CD4-positive, alpha-beta T cell (primary cell): ENCODE measurements at places on chromosomes 11 and 22. TPM values are rescaled to one million over a fixed set of nuclear protein-coding genes. Genes with fewer than 3 reads are reported as not detected.

OR4D5 gene
- not detected for total RNA-seq

MS4A6A gene
- total RNA-seq: 3.3 TPM

PHLDA2 gene
- total RNA-seq: 1.3 TPM

GRCh38 chr11:1876361-1877063 is 15.2 kb downstream of the PRR33 start:
- DNase-seq: no peak
